ENCODE measurements at places on chromosomes 4 and X. TPM values are rescaled to one million over a fixed set of nuclear protein-coding genes. Genes with fewer than 3 reads are reported as not detected.

The RAI2 gene
- total RNA-seq = 0.14 TPM

GRCh38 chr4:168972596-168972995, 37.5 kb downstream of the CBR4 start:
- DNase-seq = no peak

DNA sequence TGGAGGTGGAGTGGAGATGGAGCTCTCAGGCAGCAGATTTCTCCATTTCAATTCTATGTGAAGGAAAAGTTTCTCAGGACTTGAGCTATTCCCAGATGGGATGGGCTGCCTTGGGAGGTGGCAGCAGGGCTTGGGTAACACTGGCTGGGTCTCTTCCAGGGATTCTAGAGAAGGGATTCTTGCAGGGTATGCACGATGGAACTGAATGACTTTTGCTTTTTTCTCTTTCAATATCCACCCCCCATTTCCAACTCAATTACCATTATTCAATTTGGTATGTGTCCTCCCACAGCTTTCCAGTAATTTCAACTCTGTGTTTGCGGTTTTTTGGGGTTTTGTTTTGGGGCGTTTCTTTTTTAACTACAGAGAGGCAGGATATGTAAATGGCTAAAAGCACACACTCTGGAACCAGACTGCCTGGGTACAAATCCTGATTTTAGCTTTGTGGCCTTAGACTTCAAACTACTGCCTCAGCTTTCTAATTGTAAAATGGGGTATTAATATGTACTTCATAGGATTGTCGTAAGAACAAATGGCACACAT, 228.8 kb downstream of the EVC2 start:
- DNase-seq = no peak

GRCh38 chrX:118499295-118499694, 3.7 kb downstream of the DOCK11 start:
- DNase-seq = no peak

GRCh38 chr4:1359144-1359501, 12.1 kb downstream of the UVSSA start:
- DNase-seq = no peak

- no peak for DNase-seq
Observed at GRCh38 chr4:48090621-48091020, 43.4 kb downstream of the TXK start.

DNA sequence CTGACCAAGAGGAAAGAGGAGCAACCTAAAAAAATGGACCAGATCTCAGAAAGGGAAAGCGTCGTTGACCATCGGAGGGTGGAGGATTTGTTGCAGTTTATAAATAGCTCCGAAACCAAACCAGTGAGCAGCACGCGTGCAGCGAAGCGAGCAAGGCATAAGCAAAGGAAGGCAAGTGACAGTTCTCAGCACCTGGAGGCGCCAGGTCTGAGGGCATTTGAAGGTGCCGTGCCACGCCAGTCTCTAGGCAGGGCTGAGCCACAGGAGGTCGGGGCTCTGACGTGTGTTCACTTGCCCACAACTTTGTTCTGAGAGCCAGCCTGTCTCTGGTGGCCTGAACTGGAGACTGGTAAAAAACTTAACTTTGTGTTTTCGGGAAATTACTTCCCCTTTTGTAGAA, 59.7 kb downstream of the TNIP2 start:
- no peak for DNase-seq

DNA sequence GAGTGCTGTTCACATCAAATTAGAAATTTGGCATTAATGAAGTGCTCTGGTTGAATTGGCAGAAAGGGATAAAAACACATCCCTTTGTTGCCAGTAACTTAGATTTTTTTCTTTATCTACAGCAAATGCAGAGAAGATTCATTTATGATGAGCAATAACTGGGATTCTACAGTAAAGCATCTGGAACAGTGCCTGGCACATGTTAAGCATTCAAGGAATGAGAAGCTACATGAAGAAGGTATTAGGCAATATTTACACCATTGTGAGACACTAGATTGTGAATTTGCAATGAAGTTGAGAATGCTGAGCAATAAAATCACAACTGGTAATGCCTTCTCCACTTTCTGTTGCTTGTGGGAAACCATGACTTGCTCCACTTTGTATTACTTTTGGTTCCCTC, 33.5 kb downstream of the PCDH19 start:
- no peak for DNase-seq

DNA sequence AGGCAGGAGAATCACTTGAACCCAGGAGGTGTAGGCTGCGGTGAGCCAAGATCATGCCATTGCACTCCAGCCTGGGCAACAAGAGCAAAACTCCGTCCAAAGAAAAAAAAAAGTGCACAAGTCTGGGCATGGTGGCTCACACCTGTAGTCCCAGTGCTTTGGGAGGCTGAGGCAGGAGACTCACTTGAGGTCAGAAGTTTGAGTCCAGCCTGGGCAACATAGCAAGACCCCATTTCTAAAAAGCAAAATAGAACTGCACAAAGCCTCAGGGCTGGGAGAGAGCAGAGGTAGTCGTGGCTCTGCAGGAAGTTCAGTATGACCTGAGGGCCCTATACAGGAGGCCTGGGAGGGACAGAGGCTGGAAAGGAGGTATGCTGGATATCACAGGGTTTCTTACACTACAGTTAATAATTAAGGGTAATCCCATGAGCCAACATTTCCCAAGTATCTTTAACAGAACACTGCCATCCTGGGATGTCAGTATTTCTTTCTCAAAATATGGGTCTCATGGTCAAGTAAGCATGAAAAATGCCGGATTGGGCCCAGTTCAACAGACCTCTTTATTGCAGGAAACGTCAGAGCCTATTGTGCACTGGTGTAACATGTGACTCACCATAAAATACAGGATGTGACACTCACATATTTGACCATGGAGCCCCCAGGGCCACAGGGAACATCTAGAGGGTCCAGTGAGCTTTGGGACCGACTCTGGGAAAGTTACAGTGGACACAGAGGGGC, 37.8 kb downstream of the ACSL1 start:
- no peak for DNase-seq

DNA sequence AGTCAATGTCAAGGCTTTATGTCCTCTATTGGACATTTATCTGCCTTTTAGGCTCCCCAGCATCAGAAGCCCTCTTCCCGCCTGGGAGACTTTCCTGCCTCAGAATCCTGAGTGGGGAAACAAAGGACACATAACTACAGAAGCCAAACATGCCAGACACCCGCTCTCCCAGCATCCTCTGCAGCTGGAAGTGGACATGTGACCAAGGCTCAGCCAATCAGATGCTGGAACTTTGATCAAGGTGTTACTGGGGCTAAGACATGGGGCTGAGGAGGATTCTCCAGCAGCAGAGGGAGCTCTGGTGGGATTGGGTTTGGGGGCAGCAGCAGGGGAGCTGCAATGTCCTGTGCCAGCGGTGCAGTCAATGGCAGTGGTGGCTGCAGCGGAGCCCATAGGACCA, 19.5 kb downstream of the SLC2A9 start:
- no peak for DNase-seq
